ENCODE measurements at places on chromosomes 3 and 15.

DNA sequence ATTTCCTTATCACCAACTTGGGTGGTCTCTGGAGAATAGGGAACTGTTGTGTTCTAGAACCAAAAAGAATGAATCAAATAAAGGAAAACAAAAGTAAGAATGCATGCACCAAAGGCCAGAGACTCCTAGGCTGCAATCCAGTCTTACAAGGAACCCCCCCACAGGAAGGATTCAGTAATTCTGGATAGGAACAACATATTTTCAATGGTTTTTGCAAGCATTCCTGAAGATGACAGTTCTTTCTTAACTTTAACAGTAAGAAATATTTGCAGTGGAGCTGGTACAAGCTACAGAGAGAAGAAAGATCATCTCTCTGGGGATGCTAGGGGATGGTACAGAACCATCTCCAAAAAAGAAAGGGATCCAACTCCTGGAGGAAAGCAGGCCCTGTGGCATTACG is 116.2 kb upstream of the CHRM5 start:
- peaks cover 14% of the 10 kb centered on the region for H3K4me1 ChIP-seq
- no peak overlapping the region for H3K27ac ChIP-seq
- no peaks in the 10 kb centered on the region for H3K27me3 ChIP-seq
- H3K36me3 ChIP-seq: no peaks in the 10 kb centered on the region
- no peak overlapping the region for H3K4me3 ChIP-seq
- DNase-seq: no peak

- no peak for DNase-seq
- no peak overlapping the region for H3K27ac ChIP-seq
- H3K27me3 ChIP-seq: peaks cover 9% of the 10 kb centered on the region
- peaks cover 7% of the 10 kb centered on the region for H3K4me1 ChIP-seq
- H3K4me3 ChIP-seq: no peak overlapping the region
These were observed 252.2 kb upstream of the RGMA start for GRCh38 chr15:93341164-93341563.

DNA sequence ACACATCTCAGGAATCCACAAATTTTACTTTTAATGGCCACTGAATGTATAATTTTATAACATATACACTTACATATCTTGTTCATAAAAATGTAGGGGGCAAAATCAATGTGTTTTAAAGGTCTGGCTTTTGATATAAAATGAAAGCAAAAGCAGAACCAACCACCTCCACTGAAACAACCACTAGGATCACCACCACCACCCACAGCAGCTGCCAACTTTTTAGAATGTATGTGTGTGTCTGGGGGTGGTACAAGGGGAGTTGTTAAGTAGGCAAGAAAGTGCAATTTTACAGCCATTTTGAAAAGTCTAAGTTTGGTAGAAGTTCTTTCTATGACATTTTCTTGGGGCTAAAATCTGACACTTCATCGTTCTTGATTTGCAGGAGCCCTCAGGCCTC is 44.0 kb downstream of the OTOL1 start:
- no peak overlapping the region for H3K4me3 ChIP-seq
- H3K27ac ChIP-seq: no peak overlapping the region
- DNase-seq: no peak
- H3K4me1 ChIP-seq: no peaks in the 10 kb centered on the region
- no peaks in the 10 kb centered on the region for H3K27me3 ChIP-seq

DNA sequence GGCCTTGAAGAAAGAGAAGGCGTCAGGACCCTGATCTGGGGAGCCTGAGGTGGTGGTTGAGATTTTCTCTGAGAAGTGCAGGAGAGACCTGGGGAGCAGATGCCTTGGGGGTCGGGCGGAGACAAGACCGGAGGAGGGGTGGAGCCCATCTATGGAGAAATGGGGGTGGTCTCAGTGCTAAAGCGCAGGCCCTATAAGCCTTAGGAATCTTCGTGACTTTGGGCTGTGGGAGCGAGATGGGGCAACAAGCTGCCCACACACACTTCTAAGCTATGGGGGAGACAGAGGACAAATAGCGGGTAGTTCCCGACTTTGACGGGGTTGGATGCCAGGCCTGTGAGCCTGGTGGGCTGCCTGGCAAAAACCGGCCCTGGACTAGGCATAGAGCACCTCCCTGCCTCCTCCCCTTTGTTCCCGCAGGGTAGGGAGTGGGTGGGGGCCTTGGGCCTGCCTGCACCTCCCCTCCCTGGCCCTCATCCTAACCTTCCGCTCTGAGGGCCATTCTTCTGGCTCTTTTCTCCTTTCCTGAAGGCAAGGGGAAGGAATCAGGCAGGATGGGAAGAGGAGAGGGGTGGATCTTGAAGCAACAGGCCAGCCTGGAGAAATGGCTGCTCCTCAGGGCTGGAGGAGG is 880 bp downstream of the NISCH start:
- peak overlapping the region; percentile 50 for H3K27ac ChIP-seq
- peaks cover 35% of the 10 kb centered on the region for H3K36me3 ChIP-seq
- DNase-seq: no peak
- peak overlapping the region; percentile 98 for H3K4me3 ChIP-seq
- peaks cover 28% of the 10 kb centered on the region for H3K4me1 ChIP-seq

DNA sequence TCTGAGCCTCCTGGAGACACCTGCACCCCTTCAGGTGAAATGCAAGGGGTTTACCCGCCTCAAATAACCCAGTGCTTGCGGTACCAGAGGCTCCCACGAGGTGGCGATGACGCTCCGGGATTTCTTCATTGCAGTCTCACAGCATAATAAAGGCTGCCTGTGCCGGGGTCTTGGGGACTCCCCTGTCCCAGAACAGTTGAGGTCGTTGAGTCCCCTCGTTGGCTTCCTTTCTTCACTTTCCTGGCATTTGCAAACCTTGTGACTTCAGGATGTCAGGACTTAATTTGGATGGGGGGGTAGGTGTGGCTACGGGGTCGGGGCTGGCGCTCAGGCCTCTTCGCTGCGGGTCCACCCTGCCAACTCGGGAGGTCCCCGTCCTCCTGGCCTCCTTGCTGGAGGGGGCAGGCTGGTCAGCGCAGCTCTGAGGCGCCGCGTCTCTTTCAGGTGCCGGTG is 1.3 kb downstream of the GNAT1 start:
- H3K27ac ChIP-seq: no peak overlapping the region
- no peak overlapping the region for H3K4me3 ChIP-seq
- DNase-seq: peak; percentile 95

- H3K27ac ChIP-seq: no peak overlapping the region
- H3K36me3 ChIP-seq: no peaks in the 10 kb centered on the region
- no peak overlapping the region for H3K4me3 ChIP-seq
- no peak for DNase-seq
These were observed 7.2 kb downstream of the PLA1A start for GRCh38 chr3:119604878-119605277.

GRCh38 chr3:160698599-160699195 is 21.7 kb downstream of the ARL14 start:
- H3K27ac ChIP-seq: no peak overlapping the region
- H3K4me1 ChIP-seq: peaks cover 6% of the 10 kb centered on the region
- no peaks in the 10 kb centered on the region for H3K36me3 ChIP-seq
- no peak for DNase-seq
- no peaks in the 10 kb centered on the region for H3K27me3 ChIP-seq
- H3K4me3 ChIP-seq: no peak overlapping the region

DNA sequence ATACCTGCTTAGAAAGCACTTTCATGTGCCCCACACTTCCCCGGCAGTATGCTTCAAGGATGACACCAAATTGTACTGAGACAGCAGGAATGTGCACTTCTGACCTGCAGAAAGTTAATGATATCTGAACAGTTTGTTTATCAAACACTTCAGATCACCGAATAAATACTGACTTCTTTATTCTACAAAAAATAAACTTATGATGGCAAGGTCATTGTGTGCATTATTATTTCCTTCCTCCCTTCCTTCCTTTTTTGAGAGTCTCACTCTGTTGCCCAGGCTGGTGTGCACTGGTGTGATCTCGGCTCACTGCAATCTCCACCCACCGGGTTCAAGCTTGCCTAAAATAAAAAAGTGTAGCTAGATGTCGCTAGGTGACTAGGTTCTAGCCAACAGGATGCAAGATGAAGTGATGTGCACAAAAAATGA is 80.3 kb downstream of the FAIM start:
- H3K4me3 ChIP-seq: no peak overlapping the region
- no peaks in the 10 kb centered on the region for H3K4me1 ChIP-seq
- H3K27me3 ChIP-seq: no peaks in the 10 kb centered on the region

DNA sequence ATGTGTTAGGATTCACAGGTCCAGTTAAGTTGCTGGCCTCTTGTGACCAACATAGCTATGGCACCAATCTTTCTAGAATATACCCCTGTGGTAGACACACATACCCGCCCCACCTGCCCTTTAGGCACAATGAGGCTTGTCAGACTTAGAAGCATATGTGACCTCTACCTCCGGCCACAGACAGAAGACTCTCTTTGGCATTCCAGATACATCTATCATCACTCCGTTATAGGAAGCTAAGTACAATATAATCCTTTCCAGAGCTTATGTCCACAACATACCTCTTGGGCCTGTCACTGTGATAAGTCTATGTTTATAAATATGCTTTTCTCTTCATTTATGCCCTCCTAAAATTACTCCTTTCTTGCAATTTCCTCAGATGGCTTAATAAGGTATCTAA is 39.8 kb downstream of the CD47 start:
- no peak overlapping the region for H3K4me3 ChIP-seq
- no peaks in the 10 kb centered on the region for H3K36me3 ChIP-seq
- H3K27ac ChIP-seq: no peak overlapping the region
- H3K4me1 ChIP-seq: no peaks in the 10 kb centered on the region
- H3K27me3 ChIP-seq: no peaks in the 10 kb centered on the region

DNA sequence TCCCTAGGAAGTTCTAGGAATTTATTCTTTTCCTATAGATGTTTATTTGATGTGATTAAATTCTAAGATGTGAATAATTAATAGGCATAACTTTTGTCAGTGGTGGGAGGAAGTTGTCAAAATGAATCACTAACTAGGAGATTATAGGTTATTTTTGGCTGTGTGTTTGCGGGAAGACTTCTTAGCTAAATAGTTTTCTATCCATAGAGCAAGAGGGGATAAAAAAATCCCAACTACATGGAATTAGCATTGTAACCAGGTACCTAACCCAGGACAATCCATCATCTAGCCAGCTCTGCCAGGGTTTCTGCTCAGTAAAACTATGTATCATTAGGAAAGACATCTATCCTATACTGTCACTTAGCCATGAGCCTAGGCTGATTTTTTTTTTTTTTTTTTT is 23.9 kb downstream of the SLC30A4 start:
- DNase-seq: no peak
- H3K36me3 ChIP-seq: no peaks in the 10 kb centered on the region
- H3K4me3 ChIP-seq: no peak overlapping the region
- peaks cover 15% of the 10 kb centered on the region for H3K27me3 ChIP-seq
- peaks cover 11% of the 10 kb centered on the region for H3K4me1 ChIP-seq

DNA sequence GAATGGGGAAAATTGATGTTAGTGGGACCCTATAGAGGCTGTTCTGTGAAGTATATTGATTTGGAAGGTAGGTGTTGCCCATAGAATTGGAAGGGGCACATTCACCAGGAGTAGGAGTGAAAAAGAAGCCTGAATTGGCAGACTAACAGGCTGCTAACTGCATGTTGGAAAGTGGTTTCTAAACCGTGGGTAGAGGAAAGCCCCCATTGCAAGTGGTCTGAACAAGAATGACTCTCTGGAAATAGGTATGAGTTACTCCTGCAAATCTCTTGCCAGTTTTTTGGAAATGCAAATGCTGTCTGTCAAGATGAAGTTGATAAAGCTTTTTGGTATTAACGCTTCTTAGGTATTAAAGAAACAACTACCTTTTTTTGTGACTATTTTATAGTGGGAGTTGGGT is 3.5 kb downstream of the UBE2E1 start:
- H3K27ac ChIP-seq: peak overlapping the region; percentile 91
- peak overlapping the region; percentile 97 for H3K4me3 ChIP-seq
- no peak for DNase-seq
- no peaks in the 10 kb centered on the region for H3K27me3 ChIP-seq
- H3K36me3 ChIP-seq: peaks cover 30% of the 10 kb centered on the region

- no peaks in the 10 kb centered on the region for H3K36me3 ChIP-seq
- DNase-seq: no peak
- H3K4me1 ChIP-seq: peaks cover 36% of the 10 kb centered on the region
- H3K27ac ChIP-seq: no peak overlapping the region
These were observed 129.2 kb upstream of the IL12A start for GRCh38 chr3:159859424-159859823.

- no peak for DNase-seq
- no peak overlapping the region for H3K4me3 ChIP-seq
- no peak overlapping the region for H3K27ac ChIP-seq
These were observed 517.0 kb upstream of the PPP2R3A start for GRCh38 chr3:135448520-135448919.

GRCh38 chr3:138009476-138010272 is at the start of gene CLDN18:
Gene CLDN18 (plus strand): TSS chr3:138010165. CDS start chr3:138010226, 61 bp downstream.
- H3K36me3 ChIP-seq: no peaks in the 10 kb centered on the region
- DNase-seq: peak; percentile 57
- H3K27ac ChIP-seq: no peak within 1 kb of the TSS
- no peaks in the 10 kb centered on the region for H3K4me1 ChIP-seq
- peaks cover 7% of the 10 kb centered on the region for H3K27me3 ChIP-seq

- no peak overlapping the region for H3K4me3 ChIP-seq
- no peaks in the 10 kb centered on the region for H3K27me3 ChIP-seq
- H3K27ac ChIP-seq: no peak overlapping the region
- no peak for DNase-seq
- peaks cover 6% of the 10 kb centered on the region for H3K36me3 ChIP-seq
- no peaks in the 10 kb centered on the region for H3K4me1 ChIP-seq
These were observed 8.9 kb upstream of the AADACL2 start for GRCh38 chr3:151724576-151725562.

DNA sequence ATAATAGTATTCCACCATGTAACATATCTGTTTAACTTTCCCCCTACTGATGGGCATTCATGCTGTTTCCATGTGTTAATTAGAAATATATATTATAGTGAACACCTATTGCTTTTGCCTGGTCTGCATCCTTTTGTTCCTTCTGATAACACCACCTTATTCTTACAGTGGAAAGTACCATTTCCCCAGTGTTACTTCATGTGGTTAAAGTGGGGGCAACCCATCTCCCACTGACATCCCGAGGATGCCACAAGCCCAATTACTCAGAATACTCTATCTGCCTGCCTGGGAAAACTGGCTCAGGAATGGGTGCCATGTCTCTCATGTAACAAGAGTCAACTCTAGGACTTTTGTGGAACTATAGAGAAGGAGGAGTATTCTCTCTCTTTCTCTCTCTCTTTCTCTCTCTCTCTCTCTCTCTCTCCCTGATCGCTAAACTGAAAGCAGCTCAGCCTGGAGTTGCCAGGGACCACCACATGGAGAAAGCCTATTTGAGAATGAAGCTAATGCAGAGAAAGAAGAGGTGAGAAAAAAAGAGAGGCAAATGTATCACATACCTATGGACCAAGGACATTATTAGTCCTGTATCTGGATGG is 66.4 kb upstream of the PPIB start:
- H3K4me3 ChIP-seq: no peak overlapping the region
- no peaks in the 10 kb centered on the region for H3K4me1 ChIP-seq
- no peaks in the 10 kb centered on the region for H3K27me3 ChIP-seq
- DNase-seq: no peak
- no peak overlapping the region for H3K27ac ChIP-seq
